ENCODE measurements at places on chromosomes 6 and 20.

- peak; percentile 37 for DNase-seq
Measured at GRCh38 chr6:101110814-101111213, 229.7 kb upstream of the ASCC3 start.

- DNase-seq, result no peak
Measured at GRCh38 chr20:54017846-54018245, 52.5 kb downstream of the BCAS1 start.

DNA sequence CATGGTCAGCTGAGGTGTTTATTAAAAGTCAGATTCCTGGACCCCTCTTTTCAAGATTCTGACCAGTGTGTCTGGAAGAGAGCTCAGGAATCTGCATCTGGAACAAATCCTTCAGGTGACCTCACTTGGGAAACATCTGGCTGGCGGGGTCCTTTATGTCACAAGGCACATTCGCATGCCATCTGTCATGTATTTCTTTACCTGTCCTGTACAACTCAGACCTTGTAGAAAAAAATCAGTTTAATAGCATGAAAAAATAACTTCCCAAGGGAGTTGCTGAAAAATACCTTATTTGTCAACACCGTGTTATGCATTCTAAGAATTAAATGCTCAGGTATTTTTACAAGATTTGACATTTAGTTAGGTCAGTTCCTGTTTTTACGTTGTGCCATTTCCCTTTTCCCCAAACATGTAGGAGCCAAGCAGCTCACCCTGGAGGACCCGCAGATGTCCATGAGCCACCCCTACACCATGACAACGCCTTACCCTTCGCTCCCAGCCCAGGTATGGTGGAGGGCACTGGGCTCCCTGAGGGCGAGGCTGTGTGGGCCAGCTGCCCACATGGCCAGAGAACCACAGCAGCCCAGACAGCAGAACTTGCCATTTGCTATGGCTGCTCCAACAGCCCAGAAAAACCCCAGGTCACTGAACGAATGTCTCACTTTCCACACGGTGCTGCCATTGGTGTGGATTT lies 4.0 kb downstream of the IRF4 start:
- DNase-seq, result no peak

GRCh38 chr6:156720691-156721685 lies 56.2 kb upstream of the ARID1B start:
- no peak for DNase-seq

DNA sequence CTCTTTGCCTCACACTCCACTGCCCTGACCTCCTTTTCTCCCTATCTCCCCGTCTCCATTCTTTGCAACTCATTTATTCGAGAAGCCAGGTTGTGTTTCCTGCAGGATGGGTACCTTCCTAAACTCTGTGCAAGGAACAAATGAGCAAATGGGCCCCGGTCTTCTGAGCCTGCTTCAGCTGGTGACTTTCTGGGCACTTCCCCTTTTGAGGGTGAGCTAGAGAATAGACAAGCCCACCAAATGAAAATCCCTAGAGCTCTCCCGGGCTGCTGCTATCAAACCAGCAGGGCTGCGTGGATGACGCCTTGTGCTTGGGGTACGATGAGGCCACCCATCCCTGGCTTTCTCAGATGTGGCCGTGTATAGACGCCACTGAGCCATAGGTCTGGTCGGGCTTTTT lies 91.0 kb upstream of the FOXA2 start:
- no peak for DNase-seq

GRCh38 chr6:241336-241865 lies 50.9 kb upstream of the DUSP22 start:
- no peak for DNase-seq

GRCh38 chr6:20769631-20770030 lies 235.4 kb downstream of the CDKAL1 start:
- DNase-seq, result no peak

DNA sequence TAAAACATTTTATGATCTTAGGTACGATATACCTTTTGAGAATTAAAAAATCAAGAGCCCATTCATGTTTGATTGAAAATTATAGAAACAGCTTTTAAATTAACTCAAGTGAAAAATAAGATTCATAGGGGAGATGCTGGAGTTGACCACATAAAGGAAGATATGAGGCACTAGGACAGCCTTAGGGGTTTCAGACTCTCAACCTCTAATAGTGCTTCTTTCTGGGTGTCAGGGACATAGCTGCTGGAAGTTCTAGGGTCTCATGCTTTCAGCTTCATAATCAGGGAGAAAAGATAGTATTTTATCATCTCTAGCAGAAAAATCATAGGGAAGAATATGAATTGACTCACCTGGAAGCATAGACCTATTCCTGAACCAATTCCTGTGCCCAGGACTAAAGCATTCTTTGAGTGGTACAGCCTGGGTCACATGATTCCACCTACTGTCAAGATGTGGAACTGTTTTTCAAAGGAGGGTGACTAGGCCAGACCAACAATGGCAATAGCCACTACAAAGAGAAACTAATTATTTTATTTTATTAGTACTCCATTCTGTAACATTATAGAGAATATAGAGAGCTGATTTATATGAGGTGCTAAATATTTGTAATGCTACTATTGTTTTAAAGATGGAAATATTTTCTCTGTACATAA lies 27.8 kb upstream of the CENPW start:
- DNase-seq, result peak; percentile 11

DNA sequence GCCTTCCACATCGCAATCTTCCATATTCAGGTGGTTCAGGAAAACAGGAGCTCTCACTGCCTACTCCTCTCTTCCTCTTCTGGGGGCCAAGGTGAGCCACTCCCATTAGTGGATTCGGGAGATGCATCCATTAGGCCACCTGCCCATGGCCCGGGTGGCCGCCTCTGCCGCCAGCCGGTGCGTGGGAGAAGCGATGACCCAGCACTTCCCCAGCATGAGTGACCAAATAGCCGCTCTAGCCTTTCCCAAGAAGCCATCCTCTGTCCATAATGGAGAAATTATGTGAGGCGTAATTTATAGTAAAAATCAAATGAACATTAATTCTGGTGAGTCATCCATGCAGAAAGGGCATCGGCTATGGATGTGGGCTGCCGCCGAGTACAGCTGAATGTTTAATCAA lies 39.4 kb downstream of the GNAS-AS1 start:
- no peak for DNase-seq

GRCh38 chr6:14743144-14743473 lies 502.8 kb upstream of the JARID2 start:
- no peak for DNase-seq

- no peak for DNase-seq
Measured at GRCh38 chr20:5545455-5545854, 204.7 kb upstream of the SHLD1 start.

- no peak for DNase-seq
Measured at GRCh38 chr20:60345106-60345505, 386.9 kb downstream of the CDH26 start.

- peak; percentile 59 for DNase-seq
Measured at GRCh38 chr6:44177691-44178423, 19.2 kb downstream of the CAPN11 start.

DNA sequence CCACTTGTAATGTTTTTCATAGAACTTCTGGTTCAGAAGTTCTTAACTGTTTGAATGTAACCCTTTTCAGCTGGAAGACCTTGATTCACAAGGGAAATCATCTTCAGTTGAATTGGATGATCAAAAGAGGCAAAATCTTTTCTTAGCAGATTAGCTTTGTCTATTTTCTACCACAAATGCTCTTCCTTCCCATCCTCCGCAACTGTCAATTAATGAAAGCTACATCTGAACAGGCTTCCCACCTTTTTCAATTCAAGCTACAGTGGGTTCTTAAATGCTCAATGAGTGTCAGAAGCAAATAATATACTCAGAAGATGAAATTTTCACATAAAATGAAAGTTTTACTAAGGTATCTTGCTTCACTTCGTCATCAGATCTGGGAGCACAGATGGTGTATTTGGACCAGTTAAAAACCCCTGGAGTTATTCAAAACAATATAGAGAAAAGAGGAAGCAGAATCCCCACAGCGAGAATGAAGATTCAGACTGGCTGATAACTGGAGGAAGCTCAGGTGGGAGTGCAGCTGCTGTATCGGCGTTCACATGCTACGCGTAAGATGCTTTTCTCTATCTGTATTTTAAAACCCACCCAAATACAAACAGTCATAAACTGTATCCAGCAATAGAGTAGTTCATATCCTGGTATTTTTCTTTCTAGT lies 19.4 kb downstream of the QRSL1 start:
- no peak for DNase-seq

GRCh38 chr20:35704514-35705261 lies 5.5 kb downstream of the ROMO1 start:
- DNase-seq, result no peak

DNA sequence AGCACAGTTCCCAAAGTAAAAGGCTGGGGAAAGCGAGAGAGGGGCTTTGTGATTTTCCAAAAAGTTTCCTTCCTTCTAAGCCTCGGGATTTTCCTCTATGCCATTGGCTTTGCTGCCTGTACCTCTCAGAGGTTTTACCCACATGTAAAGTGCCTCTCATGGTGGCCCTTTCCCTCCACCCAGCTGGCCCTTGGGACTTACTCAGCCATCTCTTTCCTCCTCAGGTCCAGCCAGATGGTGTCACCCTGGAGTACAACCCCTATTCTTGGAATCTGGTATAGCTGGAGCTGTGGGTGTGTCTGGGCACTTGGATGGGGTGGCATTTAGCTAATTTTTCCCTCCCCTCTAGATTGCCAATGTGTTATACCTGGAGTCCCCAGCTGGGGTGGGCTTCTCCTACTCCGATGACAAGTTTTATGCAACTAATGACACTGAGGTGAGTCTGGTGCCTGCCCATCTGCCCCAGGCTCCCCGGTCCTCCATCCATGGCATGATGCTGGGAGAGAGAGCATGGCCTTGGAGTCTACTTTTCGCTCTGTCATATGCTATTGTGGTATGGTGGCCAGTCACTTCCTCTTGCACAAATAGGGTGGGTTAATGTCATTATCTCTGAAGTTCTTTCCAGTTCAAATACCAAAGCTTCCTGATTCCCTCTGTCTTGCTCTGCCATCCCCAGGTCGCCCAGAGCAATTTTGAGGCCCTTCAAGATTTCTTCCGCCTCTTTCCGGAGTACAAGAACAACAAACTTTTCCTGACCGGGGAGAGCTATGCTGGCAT lies 1.1 kb downstream of the CTSA start:
- peak; percentile 40 for DNase-seq

DNA sequence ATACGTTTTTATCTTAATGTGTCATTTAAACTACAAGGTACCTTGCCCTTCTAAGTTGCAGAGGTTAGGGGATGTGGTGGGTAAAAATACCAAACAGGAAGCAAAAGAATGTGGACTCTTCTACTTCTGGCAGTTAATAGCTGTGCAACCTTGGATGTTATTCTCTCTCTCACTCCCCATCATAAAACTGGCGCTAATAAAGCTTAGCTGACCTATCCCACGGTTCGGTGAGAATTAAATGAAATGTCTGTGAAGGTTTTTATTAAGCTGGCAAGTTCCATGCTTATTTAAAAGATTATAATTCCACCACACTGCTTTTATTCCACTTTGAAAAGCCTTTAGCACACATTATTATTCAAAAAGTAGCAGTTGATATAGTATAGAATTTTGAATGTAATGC lies 127.8 kb upstream of the SLC22A23 start:
- DNase-seq, result peak; percentile 13

DNA sequence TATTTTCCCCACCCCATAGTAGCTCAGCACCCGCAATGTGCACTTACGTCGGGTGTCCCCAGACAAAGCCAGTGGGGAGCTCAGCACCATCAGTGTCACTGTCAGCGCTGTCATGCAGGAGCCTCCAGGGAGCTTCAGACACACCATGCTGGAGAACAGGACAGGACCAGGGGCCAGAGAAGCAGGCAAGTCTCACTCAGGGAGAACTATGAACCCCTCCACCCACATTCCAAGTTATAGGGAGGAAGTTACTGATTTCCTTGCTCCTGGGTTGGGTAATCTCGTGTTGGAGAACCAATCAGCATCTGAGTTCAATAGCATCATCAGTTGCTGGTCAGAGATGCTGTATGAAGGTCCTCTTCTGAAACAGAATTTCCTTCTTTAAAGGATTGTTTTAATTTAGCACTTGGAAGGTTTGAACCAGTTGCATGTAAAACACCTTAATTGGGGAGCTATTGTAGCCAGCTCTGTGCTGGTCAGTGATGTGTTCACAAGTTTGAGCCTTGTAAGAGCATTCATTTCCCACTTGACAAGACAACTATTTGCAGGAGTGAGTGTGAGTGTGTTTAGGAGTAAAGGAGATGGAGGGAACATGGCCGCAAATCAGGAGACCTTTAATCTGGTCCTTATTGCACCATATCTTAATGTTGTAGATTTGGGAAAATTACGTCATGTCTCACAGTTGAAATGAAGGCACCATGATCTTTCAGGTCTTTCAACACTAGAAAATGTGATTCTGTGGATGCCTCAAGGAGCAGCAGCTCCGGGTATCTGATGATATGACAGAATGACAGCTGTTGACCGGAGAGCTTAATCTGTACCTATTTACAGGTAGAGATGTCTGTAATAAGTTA lies at the start of gene HLA-DRB1:
Gene HLA-DRB1 (minus strand): TSS at position 253 of the 854 bp plus-strand sequence. CDS start 106 bp downstream, at position 147.
- DNase-seq, result no peak

GRCh38 chr6:54335871-54336270 lies 27.6 kb downstream of the TINAG start:
- DNase-seq, result peak; percentile 98

DNA sequence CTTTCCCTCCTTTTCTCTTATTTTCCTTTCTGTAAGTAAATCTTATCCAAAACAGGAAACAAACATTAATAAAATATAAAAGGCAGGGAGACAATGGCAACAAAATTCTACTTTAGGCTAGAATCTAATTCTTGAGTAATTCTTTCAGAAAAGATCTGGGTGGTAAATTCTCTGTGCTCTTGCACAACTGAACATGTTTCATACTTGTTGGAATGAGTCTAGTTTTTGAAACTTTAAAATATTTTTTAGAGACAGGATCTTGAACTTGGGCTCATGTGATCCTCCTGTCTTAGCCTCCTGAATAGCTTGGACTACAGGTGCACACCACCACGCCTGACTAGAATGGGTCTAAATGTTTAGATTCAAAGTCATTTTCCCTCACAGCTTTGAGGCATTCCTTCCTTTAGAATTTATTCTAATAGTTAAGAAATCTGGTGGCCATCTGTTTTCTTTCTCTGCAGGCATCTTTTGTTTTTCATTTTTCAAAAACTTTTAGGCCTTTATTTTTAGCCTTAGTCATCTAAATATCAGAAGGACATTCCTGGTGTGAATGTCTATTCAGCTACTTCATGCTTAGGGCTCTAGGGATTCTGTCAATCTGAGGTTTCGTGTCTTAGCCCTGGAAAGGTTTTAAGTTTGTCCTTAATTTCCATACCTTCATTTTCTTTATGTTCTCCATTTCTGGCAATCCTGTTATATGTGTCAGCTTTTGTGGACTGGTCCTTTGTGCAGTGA lies 76.5 kb downstream of the CDKAL1 start:
- DNase-seq, result peak; percentile 45

Data from fibroblast of skin of back (primary cell).